ENCODE measurements at places on chromosomes 3 and 15. TPM values are rescaled to one million over a fixed set of nuclear protein-coding genes. Genes with fewer than 3 reads are reported as not detected.

SLCO2A1 gene
- 7.8 TPM for total RNA-seq

- no peak for DNase-seq
Measured at GRCh38 chr3:65334045-65334665, 646.4 kb upstream of the ADAMTS9 start.

GRCh38 chr3:87755852-87756251 is 303.0 kb downstream of the CGGBP1 start:
- DNase-seq = no peak

DNA sequence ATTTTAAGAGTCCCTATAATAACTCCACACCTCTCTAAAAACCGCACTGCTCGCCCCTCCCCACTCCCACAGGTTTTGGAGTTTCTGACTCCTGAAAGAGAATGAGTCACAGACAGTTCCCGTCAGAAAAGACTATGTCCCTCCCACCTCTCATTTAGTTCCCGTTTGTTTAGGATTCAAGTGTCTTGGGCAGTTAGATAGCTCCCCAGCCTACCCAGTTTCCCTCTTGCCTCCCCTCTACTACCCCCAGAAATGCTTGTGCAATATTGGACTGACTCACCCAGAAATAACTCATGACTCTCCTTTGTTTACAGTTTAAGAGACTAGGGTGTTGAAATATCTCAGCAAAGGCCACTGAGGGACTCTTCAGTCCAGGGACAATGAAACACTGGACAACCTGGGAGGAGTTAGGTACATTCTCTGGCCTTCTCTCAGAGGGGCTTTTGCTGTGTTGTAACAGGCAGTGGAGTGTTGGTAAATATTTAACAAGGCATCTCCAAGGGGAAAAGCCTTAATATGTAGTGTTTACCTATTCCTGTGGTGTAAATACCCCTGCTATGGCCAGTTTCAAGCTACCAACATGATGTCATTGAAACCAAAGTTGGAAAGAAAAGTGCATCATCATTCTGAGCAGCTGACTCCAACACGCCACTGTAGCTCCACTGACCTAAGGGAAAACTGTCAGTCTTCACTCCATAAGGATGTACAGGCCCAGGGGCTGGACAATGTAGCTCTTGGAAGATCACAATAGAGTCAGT is 96.1 kb upstream of the CHD2 start:
- DNase-seq = peak; percentile 79

GRCh38 chr3:88385090-88385489 is 235.3 kb downstream of the C3orf38 start:
- no peak for DNase-seq

- DNase-seq = no peak
Measured at GRCh38 chr3:133161656-133162055, 123.5 kb downstream of the TMEM108 start.

DNA sequence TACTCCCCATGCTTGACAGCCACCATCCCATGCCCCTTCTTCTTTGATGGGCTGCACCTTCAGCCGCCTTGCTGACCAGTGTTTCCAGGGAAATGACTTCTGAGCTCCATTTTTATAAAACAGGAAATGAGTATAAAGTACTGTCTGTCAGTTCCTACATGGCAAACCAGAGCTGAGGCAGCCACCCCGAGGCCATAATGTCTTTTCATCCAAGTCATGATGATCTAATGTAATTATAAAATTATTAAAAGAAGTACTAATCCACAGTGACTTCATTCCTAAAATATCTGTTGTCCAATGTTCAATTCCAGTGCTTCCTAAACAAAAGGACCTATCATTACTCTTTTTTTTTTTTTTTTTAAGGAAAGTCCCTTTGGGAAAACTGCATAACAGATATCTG is 75.2 kb upstream of the HERC1 start:
- DNase-seq = no peak

GRCh38 chr3:146476094-146476740 is 6.9 kb upstream of the PLSCR2 start:
- no peak for DNase-seq

- DNase-seq = no peak
Measured at GRCh38 chr15:80055933-80056332, 3.5 kb upstream of the ZFAND6 start.

- DNase-seq = no peak
Measured at GRCh38 chr3:16836505-16837237, 48.1 kb upstream of the PLCL2 start.

- DNase-seq = no peak
Measured at GRCh38 chr3:44476181-44476611, 1.3 kb downstream of the ZNF445 start.

DNA sequence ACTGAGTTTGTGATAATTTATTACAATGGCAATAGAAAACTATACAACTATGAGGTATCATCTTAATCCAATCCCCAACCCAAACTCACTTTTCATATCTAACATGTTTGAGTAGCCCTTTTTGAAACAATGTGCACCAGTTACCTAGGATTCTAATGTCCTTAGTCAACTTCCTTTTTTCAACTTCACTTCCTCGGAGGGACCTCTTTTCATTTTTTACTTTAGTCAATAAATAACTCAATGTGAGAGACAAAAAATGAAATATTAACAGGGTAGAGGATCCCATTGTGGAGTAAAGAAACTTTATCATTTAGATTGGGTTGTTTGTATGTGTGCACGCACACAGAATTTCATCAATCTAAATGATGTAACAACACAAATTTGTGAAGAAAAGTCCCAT is 193.6 kb upstream of the LRRC3B start:
- DNase-seq = no peak

All from Right ventricle myocardium inferior (tissue), 1 donor.